ENCODE measurements at places on chromosomes 5 and 9.
A peak's percentile ranks its signal among the peaks of the same experiment; 100 is the strongest.

GRCh38 chr9:79041266-79041665 lies 530.5 kb upstream of the TLE4 start:
- no peak for DNase-seq

GRCh38 chr5:168093200-168093910 lies 198.1 kb upstream of the WWC1 start:
- no peak for DNase-seq

DNA sequence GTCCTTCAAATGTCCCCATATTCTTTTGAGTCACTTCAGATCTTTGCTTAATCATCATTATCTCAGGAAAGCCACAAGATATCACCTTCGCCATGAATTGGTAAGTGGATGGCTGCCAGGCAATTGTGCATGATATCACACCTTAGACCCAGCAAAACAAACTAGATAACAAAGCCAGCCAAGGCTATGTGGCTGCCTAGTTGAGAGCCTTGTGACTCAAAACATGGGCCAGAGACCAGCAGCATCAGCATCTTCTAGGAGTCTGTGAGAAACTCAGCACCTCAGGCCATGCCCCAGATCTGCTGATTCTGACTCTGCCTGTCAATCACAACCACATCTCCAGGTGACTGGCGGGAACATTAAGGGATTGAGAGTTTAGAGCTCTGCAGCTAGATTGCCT lies 82.8 kb downstream of the SLIT3 start:
- DNase-seq, result no peak

DNA sequence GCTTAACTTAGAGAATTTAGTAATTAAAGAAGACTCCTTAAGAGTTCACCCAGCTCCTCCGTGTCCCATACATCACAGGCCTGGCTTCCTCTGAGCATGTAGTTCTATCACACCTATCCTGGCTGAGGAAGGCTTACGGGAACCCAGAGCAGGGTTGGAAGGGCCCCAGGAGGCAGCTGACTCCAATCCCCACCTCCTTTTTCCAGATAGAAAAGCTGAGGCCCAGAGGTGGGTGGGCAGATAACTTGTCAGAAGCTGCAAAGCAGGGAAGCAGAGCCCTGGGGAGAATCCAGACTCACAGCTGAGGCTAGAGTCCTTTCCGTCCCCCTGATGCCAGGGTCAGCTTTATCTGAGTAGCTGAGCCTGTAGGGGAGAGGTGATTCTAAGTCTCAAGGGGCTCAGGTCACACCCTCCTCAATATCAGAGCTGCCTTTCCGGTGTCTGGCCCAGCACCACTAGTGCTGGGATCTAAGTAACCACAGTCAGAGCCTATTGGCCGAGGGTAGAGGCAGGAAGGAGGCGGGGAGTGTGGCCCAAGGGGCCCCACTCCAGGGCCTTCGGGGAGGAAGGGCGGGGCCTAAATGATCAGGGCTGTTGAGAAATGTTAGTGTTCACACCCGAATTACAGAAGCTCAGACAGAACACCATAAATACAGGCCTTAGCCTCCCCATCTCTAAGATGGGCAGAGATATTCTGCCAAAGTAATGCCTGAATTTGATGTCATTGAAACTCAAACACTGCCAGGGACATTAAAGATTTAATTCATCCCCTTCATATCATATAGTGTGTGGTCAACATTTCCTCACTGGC lies 9.9 kb downstream of the CCDC69 start:
- peak; percentile 80 for DNase-seq

DNA sequence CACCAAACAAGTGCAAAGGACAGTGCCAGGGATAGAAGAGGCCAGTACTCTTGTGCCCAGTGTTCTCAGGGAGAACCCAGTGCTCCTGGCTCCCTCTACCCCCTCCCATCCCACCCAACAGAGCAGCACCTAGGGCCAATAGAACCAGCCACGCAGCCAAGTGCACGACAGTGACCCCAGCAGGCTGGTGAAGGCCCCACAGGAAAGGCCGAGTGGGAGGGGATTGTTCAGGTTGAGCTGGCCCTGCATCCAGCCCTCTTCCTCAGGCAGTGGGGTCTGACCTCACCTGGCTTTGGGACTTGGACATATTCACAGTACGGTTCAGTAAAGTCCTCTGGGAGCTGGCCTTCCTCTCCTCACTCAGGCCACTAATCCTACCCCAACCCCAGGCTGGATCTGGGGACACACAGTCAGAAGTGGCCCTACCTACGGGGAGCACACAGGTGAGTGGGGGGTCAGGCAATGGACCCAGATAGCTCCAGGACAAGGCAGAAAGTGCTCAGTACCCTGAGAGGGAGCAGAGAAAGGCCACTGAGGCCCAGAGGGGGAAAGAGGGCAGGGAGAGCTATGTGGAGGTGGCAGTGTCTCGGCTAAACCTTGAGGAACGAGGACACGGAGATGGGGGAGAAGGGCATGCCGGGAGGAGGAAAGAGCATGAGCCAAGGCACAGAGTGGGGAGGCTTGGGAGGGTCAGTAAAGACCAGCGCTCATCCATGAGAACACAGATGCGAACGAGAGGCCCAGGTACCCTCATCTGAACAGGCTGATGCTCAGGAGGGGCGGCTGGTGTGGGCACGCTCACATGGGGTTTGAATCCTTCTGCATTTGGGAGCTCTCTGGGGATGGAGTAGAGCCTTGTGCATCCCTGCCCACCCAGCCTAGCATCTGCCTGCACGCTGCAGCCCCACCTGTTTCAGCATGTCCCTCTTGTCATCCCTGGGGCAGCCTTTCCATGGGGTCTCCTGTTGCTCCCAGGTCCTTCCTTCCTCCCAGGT lies 25.6 kb downstream of the POLR1E start:
- no peak for DNase-seq

DNA sequence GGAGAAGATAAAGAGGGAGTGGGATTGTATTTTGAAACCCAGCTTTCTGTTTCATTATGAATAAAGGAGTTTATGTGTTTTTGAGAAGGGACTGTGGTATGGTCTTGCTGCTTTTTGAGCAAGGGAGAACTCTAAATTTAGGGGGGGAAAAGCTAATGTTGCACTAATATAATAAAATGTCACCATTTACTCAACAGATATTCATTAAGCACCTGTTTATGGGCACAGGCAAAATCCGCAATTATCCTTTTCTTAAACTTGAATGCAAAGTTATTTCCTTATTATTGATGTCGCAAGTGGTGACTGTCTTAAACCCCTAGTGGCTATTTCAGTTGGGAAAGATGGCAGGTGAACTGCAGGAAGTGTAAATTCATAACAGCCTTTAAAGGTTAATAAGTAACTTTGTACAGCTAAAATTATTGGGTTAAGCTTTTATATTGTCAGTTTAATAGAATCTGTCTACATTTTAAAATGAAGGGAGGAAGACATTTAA lies 1.5 kb downstream of the CDC42SE2 start:
- DNase-seq, result no peak

GRCh38 chr9:94576131-94576530 lies 17.5 kb downstream of the FBP2 start:
- no peak for DNase-seq

DNA sequence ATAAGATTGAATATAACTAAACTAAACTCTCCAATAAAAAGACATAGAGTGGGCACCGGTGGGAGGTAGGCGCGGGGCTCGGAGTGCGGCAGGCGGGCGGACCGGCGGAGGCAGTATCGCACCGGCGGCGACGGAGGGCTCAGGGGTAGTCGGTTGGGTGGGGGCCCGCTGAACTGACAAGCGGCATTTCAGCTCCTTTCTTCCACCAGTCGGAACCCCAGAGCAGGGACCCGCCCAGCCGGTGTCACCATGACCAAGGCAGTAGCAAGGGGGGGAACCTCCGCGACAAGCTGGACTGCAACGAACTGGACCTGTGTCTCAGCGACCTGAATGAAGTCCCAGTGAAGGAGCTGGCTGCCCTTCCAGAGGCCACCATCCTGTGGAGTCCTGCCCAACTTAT lies 156.7 kb downstream of the HINT1 start:
- DNase-seq, result no peak

DNA sequence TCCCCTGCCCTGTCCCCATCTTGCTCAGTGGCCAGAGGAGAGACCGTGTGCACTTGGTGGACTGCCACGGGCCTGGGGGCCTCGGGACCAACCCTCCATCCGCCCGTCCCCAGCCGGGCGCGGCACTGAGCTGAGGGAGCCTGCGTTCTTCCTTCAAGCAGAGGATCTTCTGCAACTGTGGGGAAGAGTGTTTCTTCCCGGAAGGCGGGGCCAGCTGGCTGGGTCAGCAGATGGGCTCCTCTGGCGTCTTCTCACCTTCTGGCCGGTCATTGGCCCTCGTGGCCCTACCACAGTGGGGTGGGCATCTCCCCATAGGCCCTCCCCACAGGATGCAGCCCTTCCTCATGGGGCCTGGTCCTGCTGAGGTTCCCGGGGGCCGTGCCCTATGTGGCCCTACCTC lies 17.4 kb downstream of the RXRA start:
- no peak for DNase-seq
